ENCODE measurements at places on chromosomes 6 and 20.

GRCh38 chr20:57409316-57409671 is 18.1 kb downstream of the RBM38 start:
- no peak for DNase-seq

DNA sequence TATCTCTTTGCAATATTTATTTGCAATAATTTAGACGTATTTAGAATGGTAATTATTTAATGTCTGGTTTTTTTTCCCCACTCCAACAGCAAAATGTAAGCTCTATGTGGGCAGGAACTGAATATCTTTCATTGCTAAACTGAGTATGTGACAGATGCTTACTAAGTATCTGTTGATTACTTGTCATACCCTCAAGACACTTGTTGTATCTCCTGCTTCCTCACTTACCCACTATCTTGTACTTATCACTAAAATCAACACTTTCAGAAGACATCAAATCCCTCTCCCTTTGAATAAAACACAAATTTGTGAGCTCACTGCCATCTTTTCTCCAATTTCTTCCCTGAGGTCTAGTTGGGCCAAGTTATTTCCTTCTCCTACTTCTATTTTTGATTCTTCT is 30.3 kb downstream of the PPIL4 start:
- DNase-seq, result no peak

- DNase-seq, result no peak
Measured at GRCh38 chr20:21508230-21509078, 5.4 kb downstream of the NKX2-2 start.

- DNase-seq, result no peak
Measured at GRCh38 chr6:72865467-72865866, 243.6 kb downstream of the KCNQ5 start.

- no peak for DNase-seq
Measured at GRCh38 chr6:102340311-102340710, 946.8 kb downstream of the GRIK2 start.

- no peak for DNase-seq
Measured at GRCh38 chr6:34359418-34360158, 32.9 kb downstream of the NUDT3 start.

DNA sequence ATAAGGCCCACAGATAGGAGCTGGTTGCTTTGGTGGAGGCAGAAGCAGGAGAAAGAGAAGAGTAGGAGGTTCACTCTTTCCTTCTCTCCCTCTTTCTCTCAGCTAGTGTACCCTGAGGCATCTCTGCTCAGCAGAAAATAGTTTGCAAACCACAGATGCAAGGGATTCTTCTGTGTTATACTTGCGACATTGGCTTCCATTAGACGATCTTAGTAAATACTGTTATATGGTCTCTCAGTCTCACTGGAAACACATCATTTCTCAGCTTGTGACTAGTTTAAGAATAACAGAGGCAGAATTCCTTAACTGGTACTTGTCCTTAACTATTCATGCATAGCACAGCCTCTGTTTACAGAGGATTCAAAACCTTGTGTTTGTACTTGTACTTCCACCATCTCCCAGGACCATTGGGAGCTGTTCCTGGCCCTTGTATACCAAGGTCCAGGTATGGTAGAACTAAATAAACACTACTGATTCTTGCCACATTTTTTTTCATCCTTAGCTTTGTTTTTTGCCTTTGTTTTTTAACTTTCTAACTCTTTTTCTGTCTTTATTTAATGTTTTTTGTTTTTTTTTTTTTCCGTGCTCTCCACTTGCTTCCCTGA is 218.2 kb downstream of the OTOR start:
- DNase-seq, result no peak

GRCh38 chr6:166512567-166512966 is 73.9 kb downstream of the RAMACL start:
- DNase-seq, result no peak

DNA sequence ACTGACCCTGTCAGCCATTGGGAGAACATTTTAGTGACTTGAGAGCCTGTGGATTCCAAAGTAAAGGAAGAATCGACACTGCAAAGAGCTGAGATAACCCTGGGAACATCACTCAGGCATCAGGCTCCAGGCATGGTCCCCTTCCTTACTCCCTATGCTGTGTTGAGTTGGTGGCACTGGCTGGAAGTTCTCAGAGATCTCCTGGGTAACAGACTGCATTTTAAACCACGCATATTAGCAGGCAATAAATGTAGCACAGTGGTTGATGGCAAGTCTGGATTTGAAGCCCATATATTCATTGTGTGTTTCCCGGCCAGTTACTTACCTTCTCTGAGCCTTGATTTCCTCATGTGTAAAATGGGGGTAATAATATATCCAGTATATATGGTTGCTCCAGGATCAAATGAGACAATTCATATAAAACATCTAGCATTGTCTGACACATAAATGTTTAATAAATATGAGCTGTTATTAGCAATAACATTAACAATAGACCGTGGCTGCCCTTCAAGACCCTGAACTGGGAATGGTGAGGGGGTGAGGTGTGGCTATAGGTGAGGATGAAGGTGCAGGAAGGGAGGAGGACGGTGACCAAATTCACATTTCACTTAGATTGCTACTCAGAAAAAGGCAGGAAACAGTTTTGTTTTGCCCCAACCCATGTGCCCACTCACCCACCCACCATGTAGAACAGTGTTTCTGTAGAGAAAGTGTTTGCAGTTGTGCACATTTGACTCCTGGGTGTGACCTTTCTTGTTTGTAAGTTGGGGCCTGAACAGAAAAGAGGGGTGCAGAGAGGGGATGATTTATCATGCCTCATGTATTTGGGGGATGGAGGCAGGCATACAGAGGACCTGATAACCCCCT is 2.1 kb downstream of the PLCG1 start:
- no peak for DNase-seq

- no peak for DNase-seq
Measured at GRCh38 chr6:137284811-137285110, 65.6 kb upstream of the IFNGR1 start.

GRCh38 chr6:1778686-1779235 is 169.0 kb downstream of the FOXC1 start:
- no peak for DNase-seq

GRCh38 chr6:148831531-148831930 is 84.7 kb downstream of the UST start:
- no peak for DNase-seq

DNA sequence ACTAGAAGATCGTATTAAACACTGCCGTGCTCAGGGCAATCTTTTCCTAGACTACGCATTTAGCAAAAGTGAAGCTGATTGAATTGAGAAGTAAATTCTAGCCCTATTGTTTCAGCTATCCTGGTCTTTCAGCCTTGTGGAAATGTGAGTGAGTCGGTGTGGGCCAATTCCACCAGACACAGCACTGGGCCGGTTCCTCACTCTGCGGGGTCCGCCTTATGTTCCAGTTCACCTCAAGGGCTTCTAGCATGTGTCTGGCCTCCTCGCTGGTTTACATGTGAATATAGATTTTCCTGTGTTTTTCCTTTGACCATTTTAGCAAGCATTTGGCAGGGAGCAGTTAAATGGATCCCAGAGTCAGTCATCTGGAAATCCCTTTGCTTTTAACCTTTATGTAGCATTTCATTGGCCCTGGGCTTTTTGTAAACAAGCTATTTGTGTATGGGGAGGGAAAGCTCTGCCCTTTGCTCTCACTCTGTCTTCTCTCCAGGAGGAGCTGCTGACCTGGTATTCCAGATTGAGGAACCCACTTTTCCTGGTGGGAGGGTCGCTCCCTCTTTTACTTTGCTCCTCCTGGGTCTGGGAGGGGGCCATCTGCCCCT is 12.4 kb upstream of the GTSF1L start:
- DNase-seq, result no peak

DNA sequence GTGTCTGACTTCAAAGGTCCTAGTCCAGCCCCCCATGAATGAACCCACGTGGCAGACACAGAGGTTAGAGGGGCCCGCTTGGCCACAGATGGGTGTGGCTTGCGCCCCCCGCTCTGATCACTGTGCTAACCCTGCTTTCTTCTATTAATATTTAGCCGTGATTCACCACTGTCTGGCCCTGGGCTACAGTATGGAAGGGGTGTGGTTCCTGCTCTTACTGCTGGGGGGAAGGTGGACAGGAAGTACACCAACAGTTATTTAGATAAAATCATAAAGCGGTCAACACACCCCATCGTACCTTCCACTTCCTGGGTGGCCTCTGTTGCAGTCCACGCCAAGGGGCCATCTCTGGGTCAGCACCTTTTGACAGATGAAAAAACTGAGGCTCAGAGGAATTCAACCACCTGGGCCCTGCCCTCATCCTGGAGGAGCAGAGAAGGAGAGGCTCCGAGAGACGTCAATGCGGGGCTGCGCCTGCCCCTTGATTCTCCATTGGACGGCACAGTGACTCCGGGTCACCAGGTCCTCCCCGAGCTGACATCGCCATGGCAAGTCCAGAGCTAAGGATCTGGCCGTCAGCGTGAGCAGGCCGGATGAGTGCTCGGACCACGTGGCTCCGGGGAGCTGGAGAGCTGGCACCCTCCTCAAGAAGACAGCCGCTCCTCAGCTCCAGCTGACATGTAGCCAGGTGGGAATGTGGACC is 206.3 kb downstream of the PREX1 start:
- no peak for DNase-seq

DNA sequence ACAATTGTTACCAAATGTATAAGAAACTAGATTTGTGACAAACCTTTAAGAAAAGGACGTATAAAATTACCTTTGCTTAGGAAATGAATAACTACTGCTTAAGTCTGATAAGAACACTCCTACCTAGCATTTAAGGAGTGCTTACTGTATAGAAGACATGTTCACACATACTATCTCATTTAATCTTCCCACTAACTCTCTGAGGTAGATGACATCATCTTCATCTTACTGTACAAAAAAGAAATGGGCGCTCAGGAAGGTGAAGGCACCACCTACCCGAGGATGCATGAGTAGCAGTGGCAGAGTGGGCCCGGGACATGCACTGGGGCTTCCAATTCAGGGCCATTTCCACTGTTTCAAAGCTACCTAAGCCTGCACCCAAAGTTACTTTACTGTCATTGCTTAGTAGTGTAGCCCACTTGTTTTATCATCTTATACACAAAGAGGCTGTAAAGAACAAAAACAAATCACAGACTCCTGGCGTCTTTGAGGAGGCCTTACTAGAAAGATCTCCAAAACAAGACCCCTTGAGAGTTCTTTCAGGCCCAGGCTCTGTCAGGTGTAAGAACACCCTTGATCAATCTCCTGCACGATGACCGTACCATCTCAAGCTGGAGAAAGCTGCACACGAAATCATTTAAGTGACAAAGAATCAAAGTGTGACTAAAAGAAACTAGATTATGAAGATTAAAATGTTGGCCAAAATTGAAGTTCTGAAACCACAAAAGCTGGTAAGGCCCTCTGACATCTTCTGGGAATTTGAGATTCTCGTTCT is 128.0 kb downstream of the INSM1 start:
- DNase-seq, result no peak

DNA sequence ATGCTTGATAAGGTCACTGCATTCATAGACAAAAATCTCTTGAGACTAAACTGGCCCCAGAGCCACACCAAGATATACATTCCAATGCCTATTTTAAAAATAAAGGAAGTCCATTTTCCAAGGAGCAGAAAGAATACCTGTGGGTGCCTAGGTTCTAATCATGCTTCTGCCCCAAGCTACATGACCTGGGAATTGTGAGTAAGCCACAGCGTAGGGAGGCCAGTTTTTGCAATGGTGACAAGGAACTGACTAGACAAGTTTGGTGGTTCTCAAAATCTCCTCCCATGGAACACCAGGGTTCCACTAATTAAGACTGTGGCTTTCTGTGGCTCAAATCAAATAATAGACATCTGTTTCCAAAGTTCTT is 83.3 kb downstream of the GMDS start:
- no peak for DNase-seq

DNA sequence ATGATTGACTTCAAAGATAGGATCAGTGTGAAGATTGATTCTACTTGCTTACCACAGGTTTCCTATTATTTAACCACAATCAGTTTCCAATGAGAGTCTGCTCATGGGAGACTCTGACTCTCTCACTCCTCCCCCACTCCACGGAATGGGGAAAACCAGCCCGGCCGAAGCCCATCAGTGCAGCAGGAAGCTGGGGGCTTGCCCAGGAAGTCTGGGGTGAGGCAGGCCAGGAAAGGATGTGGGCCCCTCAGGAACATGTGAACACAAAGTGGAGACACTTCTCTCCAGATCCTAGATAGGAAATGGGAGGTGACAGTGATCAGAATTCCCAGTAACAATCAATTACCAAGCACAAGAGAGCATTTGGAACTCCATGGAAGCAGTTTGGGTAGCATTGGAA is 144.2 kb downstream of the TTLL2 start:
- DNase-seq, result no peak

DNA sequence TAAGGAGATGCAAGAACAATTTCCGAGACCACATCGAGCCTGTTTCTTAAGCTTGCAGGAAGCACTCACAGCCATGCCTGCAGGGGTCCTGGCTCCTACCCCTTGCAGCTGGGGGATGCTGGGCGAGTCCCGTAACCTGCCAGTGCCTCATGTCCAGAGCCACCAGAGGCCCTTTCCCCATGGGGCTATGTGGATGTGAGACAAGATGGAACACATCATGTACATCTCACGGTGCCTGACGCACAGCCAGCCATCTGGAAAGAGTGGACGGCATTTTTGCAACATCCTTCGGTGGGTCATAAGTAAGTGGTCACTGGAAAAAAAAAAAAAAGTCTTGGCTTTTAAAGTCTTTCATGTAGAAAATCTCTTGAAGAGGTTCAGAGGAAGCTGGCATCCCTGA is 72.8 kb downstream of the CDH4 start:
- DNase-seq, result no peak

DNA sequence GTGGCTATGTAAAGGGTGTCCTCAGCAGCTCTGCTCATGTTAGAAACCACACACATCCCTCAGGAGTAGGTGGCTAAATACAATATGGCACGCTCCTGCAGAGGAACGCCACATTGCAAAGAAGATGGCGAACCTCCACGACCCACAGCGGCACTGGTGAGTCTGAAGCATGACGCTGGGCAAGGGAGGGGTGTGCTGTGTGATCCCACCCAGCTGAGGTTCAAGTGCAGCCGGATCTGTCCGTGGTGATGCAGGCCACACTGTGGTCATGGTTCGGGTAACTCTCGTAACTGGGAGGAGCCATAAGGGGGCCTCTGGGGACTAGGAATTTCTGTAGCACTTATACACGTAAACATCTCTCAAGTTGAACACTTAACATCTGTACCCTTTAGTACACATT is 23.4 kb upstream of the APMAP start:
- DNase-seq, result no peak

GRCh38 chr6:152993431-152993830 is 9.1 kb downstream of the MTRF1L start:
- DNase-seq, result no peak

DNA sequence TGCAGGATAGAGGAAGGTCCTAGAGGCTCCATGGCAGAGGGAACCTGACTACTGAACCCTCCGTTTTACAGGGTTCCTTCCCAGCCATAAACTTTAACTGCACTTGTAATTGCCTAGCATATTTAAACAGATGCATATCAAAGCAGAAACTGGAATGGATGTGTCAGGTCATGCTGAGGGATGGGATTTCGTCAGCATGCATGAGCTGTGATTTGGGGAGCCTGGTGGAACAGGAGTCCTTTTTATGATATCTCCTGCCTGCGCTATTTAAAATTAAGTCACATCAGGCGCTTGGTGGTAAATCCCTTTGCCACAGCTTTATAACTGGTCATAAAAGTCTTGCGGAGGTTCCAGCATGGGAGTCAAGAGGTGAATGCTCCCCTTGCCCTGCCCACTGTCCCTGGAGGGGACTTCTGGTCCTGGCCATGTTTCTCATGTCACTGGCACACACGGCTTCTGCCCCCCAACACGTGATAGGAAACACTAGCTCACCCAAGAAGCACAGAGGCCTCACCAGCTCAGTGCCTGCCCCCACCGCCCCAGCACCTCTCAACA is 26.0 kb upstream of the PCMTD2 start:
- no peak for DNase-seq
